ENCODE measurements at places on chromosomes 3 and 15. TPM values are rescaled to one million over a fixed set of nuclear protein-coding genes. Genes with fewer than 3 reads are reported as not detected.

DNA sequence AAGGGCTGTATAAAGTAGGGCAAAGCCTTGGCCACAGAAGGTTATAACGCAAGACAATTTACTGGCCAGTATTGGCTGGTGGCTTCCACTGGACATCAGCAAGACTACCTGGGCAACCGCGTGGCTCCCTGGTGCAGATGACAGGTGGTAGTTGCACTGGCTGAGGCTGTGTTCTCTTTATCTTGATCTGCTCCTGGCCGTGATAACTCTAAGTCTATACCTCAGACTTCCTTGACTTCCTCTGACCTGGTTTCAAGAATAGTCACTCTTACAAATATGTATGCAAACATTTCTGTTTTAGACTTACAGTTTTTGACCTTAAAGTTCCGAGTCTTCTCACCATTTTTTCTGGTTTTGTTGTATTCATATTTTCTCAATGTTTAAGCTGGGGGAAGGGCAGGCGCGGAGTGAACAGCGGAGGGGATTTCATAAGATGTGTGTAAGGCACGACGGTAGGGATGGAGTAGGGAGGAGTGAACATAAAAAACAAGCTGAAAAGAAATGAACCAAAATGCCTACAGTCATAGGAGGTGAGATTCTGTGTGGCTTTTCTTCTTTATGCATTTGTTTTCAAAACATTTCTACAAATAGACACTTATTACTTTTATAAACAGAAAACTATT lies 15.2 kb upstream of the TMEM212 start:
- no peak for DNase-seq
- no peaks in the 10 kb centered on the region for H3K36me3 ChIP-seq
- H3K4me1 ChIP-seq: peaks cover 17% of the 10 kb centered on the region
- no peak overlapping the region for H3K27ac ChIP-seq

DNA sequence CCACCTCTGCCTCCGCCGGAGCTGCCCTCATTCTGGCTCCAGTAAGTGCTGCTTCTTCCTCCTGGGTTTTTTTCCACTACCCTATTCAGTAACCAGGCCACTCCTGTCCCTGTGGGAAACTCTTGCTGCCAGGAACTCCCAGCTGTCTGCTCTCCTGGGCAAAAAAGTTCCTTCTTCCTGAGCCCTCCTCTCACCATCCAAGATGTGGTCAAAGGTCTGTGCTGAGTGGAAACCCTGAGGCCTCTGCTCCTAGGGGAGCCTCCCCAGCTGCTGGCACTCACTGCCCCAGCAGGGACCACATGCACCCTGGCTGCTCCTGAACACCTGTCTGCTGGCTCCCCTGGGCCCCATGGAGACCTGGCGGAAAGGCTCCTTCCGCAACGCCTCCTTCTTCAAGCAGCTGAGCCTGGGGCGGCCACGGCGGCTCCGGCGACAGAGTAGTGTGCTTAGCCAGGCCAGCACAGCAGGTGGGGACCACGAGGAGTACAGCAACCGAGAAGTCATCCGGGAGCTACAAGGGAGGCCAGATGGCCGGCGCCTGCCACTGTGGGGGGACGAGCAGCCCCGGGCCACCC lies 454 bp downstream of the C15orf62 start:
- no peak overlapping the region for H3K27ac ChIP-seq
- no peaks in the 10 kb centered on the region for H3K27me3 ChIP-seq
- no peak overlapping the region for H3K4me3 ChIP-seq
- H3K4me1 ChIP-seq: peaks cover 6% of the 10 kb centered on the region

GRCh38 chr15:69185216-69185615 lies 24.8 kb downstream of the GLCE start:
- no peaks in the 10 kb centered on the region for H3K36me3 ChIP-seq
- H3K4me1 ChIP-seq: no peaks in the 10 kb centered on the region
- H3K27me3 ChIP-seq: no peaks in the 10 kb centered on the region
- no peak overlapping the region for H3K4me3 ChIP-seq

DNA sequence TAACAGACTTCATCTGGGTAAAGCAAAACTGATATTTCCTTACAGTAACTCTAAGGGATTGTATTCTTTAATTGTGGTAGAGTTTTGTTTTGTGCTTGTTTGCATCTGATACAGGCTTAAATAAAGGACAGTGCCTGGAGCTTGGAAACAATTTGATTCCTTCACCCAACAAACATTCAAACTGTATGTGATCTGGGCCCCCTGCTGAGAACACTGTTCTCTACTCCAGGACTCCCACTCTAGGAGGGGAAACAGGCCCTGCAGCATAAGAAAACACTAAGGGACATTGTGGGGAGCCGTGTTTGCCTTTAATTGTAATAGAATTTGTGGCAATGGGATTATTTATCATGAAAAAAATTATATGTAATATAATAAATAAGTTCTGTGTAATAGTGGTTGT lies 56.9 kb downstream of the CTDSPL start:
- DNase-seq: peak; percentile 32
- no peak overlapping the region for H3K27ac ChIP-seq
- no peaks in the 10 kb centered on the region for H3K27me3 ChIP-seq
- peaks cover 17% of the 10 kb centered on the region for H3K4me1 ChIP-seq
- H3K4me3 ChIP-seq: no peak overlapping the region
- no peaks in the 10 kb centered on the region for H3K36me3 ChIP-seq

- DNase-seq: no peak
- H3K27ac ChIP-seq: no peak overlapping the region
- H3K4me1 ChIP-seq: no peaks in the 10 kb centered on the region
- no peak overlapping the region for H3K4me3 ChIP-seq
- no peaks in the 10 kb centered on the region for H3K36me3 ChIP-seq
- H3K27me3 ChIP-seq: no peaks in the 10 kb centered on the region
Measured at GRCh38 chr3:194960446-194961032, 274.9 kb downstream of the FAM43A start.

DNA sequence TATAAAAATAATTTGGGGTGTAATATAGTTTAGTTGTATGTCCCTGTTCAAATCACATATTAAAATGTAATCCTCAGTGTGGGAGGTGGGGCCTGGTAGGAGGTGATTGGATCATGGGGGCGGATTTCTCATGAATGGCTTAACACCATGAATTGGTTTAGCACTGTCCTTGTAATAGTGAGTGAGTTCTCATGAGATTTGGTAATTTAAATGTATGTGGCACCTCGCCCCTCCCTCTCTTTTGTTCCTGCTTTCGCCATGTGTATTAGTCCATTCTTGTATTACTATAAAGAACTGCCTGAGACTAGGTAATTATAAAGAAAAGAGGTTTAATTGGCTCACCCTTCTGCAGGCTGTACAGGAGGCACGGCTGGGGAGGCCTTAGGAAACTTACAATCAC lies 83.9 kb downstream of the ANXA2 start:
- no peak for DNase-seq
- no peak overlapping the region for H3K27ac ChIP-seq
- no peaks in the 10 kb centered on the region for H3K36me3 ChIP-seq

Gene TF
- total RNA-seq: 0.76 TPM

Gene FAM3D
- total RNA-seq: not detected

Gene NR2E3
- 0.62 TPM for total RNA-seq

Data from GM23338 (cell line).